Activated CD4-positive, CD25-positive, alpha-beta regulatory T cell treated with anti-CD3 and anti-CD28 coated beads, Interleukin-2, amount 50 U/mL, for 72 hours (primary cell): ENCODE measurements at places on chromosomes 7 and 10.

DNA sequence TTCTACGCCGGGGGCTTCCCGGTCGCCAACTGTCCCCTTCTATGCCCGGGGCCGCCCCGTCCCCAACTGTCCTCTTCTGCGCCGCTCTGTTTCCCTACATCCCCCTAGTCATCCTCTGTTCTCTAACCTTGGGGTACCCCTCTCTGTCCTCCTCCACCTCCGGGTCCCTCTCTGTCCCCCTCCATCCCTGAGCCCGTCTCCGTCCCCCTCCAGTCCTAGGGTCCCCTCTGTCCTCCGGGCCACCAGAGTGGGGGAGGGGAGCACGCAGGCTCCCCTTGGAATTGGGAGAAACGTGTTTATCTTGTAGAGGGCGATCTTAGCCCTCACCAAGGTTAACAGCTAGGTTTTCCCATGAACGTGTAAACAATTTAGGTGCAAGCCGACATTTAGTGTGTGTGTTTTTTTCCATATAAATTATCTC, 852 bp upstream of the KLF6 start:
- no peak for DNase-seq

DNA sequence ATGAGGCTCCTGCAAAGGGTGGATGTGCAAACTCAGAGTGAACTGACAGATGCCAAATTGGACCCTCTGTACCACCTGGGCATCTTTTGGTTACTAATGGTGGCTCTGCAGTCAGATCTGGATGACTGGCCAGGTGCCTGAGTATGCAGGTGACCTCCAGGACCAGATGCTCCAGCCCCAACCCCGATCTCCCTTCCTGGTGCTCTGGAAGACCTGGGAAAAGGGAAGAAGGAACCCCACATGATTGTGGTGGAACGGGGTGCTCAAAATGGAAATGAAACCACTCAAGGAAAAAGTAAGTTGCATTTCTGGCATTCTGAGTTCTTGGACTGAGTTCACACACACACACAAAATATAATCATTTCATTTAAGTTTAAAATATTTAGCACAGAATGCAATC, 9.8 kb upstream of the AEBP1 start:
- no peak for DNase-seq

- no peak for DNase-seq
Measured at GRCh38 chr10:124903111-124903510, 38.8 kb upstream of the ZRANB1 start.

DNA sequence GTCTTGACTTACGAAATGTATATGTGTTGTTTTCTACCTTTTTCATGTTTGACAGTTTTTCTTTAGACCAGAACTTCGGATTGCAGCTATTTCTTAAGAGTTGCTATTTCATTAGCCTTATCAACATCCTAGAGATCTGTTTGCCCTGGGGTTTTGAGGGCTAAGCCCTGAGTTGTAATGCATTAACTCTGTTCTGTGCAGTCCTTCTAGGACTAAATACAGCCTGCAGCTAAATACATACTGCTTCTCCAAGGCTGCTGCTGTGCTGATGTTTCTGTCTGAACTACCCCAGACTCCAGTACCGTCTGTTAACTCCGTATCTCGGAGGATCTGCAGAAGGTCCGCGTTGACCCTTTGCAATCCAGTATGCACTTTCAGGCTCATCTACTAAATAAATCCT, 26.5 kb downstream of the KIAA1217 start:
- DNase-seq: no peak
